Ovary (tissue), 10 donors: ENCODE measurements at places on chromosomes 16 and 17. TPM values are rescaled to one million over a fixed set of nuclear protein-coding genes. Genes with fewer than 3 reads are reported as not detected.

- no peak for DNase-seq
Observed at GRCh38 chr16:77963185-77964044, 58.9 kb upstream of the CLEC3A start.

DNA sequence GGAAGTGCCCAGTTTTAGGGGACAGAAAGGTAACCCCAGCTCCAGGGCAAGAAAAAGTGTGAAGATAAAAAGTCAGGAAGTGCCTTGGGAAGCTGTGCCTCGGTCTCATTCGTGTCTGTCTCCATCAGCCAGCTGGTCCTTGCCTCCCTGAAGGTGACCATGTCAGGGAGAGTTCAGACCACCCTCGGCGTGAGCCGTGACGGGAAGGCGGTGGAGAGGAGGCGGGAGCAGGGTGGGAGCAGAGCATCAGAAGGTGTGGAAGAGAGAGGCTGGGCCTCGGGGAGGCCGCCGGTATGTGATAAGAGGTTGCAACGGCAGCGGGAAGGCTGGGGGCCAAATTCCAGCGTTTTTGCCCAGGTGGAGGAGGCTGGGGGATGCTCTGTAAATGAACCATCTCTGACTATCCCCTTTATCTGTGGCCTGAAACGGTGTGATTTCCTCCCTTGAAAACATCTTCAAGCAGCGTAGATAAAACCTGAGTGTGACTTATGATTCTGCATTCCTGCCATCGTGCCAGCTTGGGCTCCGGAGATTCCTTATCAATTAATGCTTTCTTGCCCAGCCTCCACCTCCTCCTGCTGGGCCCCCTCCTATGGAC, 251.8 kb downstream of the IRF8 start:
- no peak for DNase-seq

DNA sequence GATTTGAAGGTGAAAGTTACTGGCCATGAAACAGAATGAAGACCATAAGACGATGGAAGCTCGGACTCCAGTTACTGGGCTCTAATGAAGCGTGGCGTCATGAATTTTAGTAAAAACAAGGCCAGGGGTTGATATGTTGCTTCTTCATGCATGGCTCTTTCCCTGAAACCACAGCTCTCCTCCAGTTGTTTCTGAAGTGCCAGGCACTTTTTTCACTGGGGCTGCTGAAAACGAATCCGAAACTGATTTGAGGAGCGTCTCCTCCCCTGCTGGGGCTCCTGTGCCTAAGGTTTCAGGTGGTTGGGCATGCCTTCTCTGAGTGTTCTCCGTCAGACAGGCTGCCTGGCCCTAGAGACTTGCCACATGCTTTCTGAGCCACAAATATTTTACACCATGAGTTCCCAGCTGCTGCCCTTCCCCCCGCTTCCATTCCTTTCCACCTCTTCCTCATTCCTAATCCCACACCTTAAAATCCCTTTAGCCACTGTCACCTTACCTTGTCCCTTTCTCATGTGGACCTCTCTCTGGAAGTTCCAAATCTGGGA, 3.7 kb upstream of the MYL4 start:
- peak; percentile 64 for DNase-seq

DNA sequence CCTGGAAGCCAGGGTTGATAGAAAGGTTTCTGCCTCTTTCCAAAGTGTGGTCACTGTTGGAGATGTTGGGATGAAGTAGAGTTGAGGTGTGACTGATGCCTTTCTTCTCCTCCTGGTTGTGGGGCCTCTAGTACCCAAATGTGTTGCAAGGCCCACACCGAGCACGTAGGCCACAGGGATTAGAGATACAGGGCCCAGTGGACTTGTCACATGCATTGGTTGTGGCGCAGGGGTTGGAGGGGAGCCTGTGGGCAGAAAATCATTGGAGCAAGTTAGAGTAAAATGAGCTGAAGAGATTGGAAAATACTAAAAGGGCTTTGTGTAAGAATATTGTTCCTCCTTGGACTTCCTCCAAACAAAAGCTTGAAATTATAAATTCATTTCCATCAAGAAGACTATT, 4.6 kb downstream of the KRT33A start:
- no peak for DNase-seq

- DNase-seq: no peak
Observed at GRCh38 chr16:82681592-82681991, 54.8 kb downstream of the CDH13 start.

DNA sequence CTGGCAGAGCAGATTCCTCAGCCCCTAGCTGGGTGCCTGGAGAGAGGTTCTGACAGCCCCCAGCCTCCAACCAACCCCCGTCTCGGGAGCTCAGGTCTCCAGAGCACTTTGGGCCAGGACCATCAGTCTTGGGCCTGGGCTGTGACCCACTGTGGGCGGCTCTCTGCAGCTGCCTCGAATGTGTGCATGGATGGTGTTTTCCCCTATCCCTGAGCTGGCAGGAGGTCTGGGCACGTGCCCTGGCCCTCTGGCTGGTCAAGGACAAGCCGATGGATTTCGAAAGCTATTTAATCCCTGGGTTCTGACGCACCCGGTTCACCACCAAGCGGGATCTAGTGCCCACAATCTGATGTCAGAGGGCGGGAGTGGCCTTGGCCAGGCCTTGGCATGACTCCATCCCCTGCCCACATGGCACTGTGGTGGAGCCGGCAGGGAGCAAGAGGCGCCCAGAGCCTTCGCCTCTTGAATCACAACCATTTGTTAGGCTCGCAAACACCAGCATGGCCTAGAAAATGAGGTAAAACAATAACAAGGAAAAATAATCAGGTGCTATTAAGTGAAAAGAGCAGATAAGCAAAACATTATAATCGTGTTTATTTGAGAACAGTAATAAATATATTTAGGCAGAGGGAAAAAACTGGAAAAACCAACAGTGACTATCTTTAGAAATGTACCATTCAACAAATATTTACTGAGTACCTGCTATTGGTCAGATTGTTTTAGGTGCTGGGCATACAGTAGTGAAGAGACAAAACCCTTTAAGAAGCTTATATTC, 69.3 kb upstream of the TOB1 start:
- DNase-seq: no peak

The SLC5A10 gene
- total RNA-seq: 0.38 TPM

The ZNF629 gene
- 21.9 TPM for total RNA-seq

DNA sequence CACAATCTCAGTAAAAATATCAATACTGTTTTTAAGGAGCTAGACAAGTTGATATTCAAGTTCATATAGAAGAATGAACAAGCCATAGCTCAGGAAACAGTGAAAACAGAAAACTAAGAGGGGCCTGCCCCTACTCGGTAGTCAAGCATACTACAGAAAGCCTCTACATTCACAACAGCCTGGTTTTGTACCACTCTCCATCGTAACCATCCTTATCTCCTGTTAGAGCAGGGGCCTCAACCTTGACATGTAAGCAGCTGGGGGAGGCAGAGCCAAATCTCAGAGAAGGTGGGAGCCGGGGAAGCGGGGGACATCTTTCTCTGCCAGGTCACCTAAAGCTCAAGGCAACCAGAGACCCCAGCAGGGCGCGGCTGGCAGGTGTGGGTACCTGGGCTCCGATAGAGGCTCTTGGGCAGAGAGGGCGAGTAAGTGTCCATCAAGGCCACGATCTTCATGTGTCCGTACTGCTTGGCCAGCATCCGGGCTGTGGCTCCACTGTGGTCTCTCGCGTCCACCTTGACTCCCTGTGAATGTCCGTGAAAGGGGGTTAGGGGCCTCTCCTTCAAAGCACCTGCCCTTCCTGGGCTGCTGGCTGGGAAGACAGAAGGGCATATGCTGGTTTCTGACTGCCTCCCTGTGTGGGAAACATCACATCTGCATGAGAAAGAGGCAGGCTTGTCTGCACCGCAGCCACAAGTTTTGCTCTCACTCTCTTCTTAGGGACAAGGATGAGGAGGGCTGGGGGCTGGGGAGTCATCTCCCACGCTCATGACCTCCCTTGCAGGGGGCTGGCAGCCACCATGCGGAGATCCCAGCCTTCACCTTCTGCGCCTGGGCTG, 20.2 kb downstream of the ANKS3 start:
- DNase-seq: no peak

The NLRC5 gene
- total RNA-seq: 8.5 TPM

The ZNF652 gene
- 48.8 TPM for total RNA-seq

DNA sequence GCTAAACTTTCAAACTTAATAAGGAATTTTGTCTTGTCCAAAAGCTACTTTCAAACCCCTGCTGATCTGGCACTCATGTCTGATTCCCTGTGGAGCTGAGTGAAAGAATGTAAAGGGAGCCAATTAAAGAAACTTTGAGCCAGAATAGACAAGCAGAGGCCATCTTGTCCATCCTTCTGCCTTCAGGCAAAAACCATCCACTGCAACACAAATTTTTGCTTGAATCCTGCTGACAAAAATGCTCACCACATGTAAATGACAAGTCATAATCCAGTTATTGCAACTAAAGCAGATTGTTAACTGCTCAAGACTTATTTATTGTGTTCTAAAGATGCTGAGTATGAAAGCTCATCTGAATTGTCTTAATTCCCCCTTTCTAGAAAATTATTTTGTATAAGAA, 124.0 kb upstream of the HLF start:
- DNase-seq: no peak

- DNase-seq: peak; percentile 55
Observed at GRCh38 chr17:59842901-59843652, 49.7 kb downstream of the TUBD1 start.

GRCh38 chr17:29612094-29612403, 10.7 kb downstream of the CORO6 start:
- no peak for DNase-seq

GRCh38 chr17:29968271-29968670, 26.8 kb downstream of the EFCAB5 start:
- no peak for DNase-seq

DNA sequence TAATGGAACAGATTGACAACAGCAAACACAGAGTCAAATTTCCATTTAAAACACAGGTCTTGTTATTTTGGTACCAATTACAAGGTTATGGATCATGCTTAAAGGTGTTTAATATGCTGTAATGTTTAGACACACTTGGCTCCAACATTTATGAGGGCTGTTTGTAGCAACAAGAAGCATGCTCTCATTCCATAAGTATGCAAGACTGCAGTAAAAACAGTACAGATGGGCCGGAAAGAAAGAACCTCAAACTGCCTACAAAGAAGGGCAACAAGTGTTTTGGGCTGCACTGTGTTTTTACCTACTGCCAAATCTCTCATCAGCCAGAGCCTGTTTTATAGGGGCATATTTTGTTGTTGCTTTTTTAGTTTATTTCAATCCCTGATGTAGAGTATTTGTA, 100.5 kb upstream of the HS3ST3A1 start:
- DNase-seq: no peak

DNA sequence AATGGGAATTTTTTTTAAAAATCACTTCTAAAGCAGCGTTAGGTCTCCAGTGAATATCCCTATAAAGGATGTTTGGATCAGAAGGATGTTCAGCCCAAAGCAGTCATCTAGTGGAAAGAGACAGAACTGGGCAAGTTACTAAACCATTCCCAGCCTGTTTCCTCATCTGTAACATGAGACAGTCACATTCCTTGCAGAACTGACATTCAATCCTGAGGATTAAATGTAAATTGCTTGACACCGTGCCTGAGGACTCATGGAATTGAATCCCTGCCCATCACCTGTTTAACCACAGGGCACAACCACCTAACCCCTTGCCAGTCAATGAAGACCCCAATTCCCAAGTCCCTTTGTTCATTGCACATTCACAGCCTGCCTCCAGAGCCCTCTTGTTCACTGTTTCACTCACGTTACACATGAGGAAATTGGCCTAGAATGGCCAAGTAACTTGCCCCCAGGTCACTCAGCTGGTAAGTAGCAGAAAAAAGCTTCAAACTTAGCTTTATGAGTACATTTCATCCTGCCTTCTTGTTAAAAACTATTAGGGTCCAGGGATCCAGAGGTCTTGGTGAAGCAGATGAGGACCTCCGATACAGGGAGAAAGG, 1.4 kb downstream of the CMTM2 start:
- DNase-seq: no peak

- DNase-seq: no peak
Observed at GRCh38 chr17:63479495-63480184, 2.8 kb downstream of the ACE start.

The ITGB3 gene
- 2.9 TPM for total RNA-seq

GRCh38 chr17:68102318-68102758, 66.8 kb downstream of the KPNA2 start:
- DNase-seq: no peak

The ZNF213 gene
- total RNA-seq: 5.4 TPM

- no peak for DNase-seq
Observed at GRCh38 chr17:49035470-49036269, 38.5 kb downstream of the IGF2BP1 start.

DNA sequence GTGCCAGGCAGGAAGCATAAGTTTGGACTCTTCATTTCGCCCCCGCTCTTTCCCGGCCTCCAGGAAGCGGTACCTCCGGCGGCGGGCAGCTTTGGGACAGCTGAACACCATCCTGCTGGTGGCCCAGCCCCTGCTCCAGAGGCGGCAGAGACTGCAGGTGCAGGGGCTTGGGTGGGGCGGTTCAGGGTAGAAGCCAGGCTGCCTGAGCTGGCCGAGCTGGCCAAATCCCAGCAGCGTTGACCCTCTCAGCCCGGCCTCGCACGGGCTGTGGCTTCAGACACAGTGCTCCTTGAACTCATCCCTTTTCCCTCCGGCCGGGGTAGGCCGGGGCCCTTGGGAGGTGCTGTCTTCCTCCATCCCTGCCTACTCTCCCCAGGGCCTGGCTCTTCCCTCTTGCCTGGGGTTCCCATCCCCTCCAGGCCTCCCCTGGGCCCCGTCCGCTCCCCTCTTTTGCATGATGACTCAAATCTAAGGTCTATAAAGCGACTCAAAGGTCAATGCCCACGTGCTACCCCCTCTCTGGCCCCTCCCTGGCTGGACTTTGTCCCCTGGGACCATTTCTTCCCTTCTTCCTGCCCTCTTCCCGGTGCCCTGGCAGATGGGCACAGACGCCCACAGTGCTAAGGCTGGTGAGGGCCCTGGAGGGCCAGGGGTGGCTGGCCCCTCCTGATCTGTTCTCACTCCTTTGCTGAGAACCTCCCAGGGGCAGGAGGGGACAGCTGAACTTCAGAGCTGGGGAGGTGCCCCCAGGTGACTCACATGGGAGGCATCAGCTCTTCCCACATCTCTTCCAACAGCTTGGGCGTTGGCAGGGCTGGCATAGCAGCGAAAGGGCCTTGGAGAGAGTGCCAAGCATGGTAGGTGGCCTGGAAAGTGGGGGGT, 22.7 kb downstream of the MYO15B start:
- no peak for DNase-seq

- no peak for DNase-seq
Observed at GRCh38 chr17:38463451-38463858, 35.2 kb downstream of the ARHGAP23 start.

The OTOA gene
- not detected for total RNA-seq

The C16orf54 gene
- total RNA-seq: 0.23 TPM

The RNF227 gene
- total RNA-seq: 2.7 TPM

The C17orf78 gene
- total RNA-seq: not detected

GRCh38 chr17:48530208-48530886, 464 bp downstream of the HOXB1 start:
- no peak for DNase-seq

DNA sequence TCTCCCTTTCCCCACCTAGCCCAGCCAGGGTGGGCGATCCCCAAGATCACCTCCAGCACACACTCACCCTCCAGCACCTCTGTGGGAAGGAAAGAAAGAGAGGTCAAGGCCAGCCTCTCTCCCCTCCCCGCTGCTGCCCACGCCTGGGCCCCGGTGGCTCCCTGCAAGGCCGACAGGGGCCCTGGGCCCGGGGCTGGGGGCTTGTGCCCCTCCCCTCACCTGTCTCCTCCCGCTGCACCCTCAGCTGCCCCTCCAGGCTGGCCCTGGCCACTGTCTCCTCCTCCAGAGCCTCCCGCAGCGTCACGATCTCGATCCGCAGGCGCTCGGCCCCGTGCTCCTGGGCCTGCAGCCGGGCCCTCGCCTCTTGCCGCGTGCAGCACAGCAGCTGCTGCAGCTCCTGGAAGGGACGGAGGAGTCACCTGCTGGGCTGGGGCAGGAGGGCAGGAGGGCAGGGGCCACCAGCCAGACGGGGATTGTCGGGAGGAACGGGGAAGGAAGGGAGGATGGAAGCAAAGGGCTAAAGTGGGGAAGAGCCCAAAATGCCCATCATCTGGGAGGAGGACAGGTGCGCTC, 19.2 kb downstream of the RABEP2 start:
- DNase-seq: no peak
